ENCODE measurements at places on chromosomes 2 and 18. TPM values are rescaled to one million over a fixed set of nuclear protein-coding genes. Genes with fewer than 3 reads are reported as not detected.

Gene KCNG3
- 0.16 TPM for total RNA-seq

Gene DQX1
- 0.39 TPM for total RNA-seq

Gene EVX2
- not detected for total RNA-seq

Gene KCNJ3
- not detected for total RNA-seq

Gene QPCT
- total RNA-seq, result 0.71 TPM

Gene MAP2
- total RNA-seq, result not detected

Gene IL18RAP
- 6.8 TPM for total RNA-seq

Gene ANKRD36B
- 46.0 TPM for total RNA-seq

Gene RAB17
- not detected for total RNA-seq

Gene SERPINB13
- not detected for total RNA-seq

Gene SCYGR8
- total RNA-seq, result not detected

Gene PMAIP1
- 41.8 TPM for total RNA-seq

Gene ACTG2
- 0.21 TPM for total RNA-seq

Gene CNRIP1
- not detected for total RNA-seq

Gene TNFAIP6
- total RNA-seq, result not detected

Gene DSG4
- total RNA-seq, result not detected

Gene LPIN1
- total RNA-seq, result 42.9 TPM

Gene DPP4
- total RNA-seq, result 67.0 TPM

Gene RAD51AP2
- not detected for total RNA-seq

Gene SP3
- total RNA-seq, result 105 TPM

Gene L3MBTL4
- 0.11 TPM for total RNA-seq

Gene DTYMK
- total RNA-seq, result 98.2 TPM

Gene PKDCC
- 0.11 TPM for total RNA-seq

Gene IL37
- not detected for total RNA-seq

Gene CRYBA2
- not detected for total RNA-seq

Gene CD8B
- total RNA-seq, result 0.64 TPM

Gene WDR43
- total RNA-seq, result 128 TPM

Gene DNAJC5G
- total RNA-seq, result not detected

Gene FOXD4L1
- 0.14 TPM for total RNA-seq

Gene CD226
- 85.3 TPM for total RNA-seq

Gene ANO7
- total RNA-seq, result 4.3 TPM

Gene CHRNG
- not detected for total RNA-seq

Gene HOXD13
- not detected for total RNA-seq

Gene MCM6
- total RNA-seq, result 190 TPM

Gene MARCHF4
- total RNA-seq, result not detected

All from activated T-helper 2 cell treated with anti-CD3 and anti-CD28 coated beads, Interferon-gamma antibody, Interleukin-2, Interleukin-4, amounts not matched to agents 10 μg/mL and 5 μg/mL and 100 μg/mL, durations not matched to agents 14 hours and 24 hours and 36 hours (primary cell).